Left lobe of liver (tissue), 2 donors: ENCODE measurements at places on chromosomes 4 and X.

DNA sequence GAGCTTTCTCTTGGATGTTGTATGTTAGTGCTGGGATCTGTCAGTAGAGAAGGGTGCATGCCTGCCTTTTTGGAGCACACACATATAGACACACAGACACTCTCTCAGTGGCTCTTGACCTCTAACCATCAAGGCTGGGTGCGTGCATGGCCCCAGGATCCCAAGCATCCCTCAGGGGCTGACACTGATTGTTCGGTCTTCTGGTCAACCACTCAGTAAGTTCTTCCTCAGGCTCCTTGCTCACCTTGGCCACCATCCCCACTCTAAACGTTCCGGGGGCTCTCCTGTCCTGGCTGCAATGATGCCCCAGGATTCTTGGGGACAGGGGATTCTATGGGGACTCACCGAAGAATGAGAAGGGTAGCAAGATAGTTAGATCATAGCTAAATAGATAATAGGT lies 179.6 kb downstream of the SHOX start:
- no peak for DNase-seq

- DNase-seq, result no peak
Observed at GRCh38 chr4:154304679-154305078, 186.9 kb downstream of the DCHS2 start.

DNA sequence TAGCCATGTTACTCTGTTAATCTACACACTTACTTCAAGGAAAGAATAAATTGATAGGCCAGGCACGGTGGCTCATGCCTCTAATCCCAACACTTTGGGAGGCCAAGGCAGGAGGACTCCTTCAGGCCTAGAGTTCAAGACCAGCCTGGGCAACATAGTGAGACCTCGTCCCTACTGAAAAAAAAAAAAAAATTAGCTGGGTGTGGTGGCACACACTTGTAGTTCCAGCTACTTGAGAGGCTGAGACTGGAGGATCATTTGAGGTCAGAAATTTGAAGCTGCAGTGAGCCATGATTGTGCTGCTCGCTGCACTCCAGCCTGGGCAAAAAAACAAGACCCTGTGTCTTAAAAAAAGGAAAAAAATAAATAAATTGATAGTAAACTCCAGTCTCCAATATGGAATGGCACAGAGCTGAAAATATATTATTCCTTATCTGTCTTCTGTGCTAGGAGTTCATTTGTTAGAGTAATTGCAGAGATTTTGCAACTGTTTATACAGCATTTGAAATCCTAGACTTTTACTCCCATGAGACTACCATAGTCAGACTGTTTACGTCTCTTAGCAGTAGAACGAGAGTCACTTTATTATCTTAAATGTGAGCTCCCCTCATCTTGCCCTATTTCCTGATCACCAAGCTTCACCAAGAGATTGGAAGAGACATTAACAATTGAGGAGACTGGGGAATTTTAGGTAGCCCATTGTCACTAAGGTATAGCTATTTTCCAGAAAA lies 18.8 kb upstream of the TMEM131L start:
- no peak for DNase-seq

DNA sequence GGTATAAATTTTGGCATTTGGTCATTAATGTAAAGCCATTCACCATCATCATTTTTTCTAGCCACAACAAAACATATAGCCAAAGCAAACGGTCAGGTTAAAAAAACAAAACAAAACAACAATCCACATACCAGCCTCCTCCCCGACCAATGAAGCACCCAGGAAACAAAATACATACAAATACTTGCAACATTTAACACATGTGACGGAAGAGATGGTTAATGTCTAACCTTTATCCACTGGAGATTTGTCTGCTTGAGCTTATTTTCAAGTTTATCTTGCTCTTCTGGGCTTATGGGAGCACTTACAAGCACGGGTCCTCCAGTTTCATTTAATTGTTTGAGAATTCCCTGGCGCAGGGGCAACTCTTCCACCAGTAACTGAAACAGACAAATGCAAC lies 857.5 kb upstream of the FTHL17 start:
- DNase-seq, result no peak

DNA sequence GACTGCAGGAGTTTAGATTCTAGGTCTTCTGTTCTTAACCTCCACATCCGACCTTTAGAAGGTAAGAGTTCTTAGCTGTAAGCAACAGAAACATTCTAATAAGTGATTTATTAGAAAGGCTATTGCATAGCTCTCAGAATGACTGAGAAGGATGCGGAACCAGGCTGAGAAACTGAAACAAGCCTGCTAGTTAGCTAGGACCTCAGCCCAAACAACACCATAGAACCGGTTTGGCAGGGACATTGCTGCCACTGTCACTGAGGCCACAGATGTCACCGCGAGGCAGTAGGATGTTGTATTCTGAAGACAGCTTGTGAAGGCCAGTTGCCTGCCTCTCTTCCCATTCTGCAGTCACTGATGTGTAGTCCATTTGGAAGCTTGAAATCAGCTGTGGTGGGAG lies 160.0 kb upstream of the ARX start:
- no peak for DNase-seq

DNA sequence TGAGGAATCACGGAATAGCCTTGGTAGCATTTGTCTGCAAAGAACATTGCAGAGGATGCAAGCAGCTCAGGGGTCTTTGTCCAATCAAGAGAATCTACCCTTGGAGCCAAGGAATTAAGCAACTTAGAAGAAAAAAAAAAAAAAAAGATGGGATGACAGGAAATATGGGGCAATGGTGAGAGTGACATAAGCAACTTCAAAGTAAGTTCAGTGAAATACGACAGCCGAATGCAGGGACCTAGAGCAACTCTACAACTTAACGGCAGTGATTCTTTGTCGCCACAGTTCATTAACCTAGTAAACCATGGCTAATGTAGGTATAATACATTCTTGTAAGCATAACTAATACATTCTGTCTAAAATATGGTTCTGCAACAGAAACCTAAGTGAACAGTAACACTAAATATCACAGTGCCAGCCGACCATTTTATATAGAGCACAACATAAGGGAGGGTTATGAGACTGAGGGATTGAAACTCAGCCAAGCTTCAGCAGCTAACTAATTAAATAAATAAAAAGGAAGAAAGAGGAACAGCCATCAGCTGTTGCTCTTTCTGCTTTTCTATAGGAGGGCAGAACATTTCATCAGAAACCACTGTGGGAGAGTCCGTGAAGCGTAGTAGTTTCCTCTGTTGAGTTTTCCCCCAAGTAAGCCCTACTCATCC lies 74.7 kb downstream of the PPARGC1A start:
- no peak for DNase-seq

DNA sequence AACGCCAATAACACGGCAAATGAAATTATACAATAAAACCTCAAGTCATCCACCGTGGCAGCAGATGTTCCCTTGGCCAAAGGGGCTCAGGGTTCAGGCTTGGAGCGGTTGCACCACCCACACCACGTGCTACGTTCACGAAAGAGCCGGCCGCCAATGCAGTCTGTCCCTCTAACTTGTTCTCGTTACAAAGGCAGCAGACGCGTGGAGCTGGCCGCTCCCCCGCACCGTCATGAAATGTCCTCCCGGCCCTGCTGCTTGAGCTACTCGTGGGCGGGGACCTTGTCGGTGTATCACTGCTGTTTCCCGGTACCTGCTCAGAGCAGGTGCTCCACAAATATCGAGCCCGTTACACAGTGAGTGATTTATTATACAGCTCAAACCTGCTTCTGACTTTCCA lies 36.4 kb upstream of the MAN2B2 start:
- no peak for DNase-seq

- no peak for DNase-seq
Observed at GRCh38 chr4:87895964-87896621, 63.3 kb downstream of the MEPE start.

DNA sequence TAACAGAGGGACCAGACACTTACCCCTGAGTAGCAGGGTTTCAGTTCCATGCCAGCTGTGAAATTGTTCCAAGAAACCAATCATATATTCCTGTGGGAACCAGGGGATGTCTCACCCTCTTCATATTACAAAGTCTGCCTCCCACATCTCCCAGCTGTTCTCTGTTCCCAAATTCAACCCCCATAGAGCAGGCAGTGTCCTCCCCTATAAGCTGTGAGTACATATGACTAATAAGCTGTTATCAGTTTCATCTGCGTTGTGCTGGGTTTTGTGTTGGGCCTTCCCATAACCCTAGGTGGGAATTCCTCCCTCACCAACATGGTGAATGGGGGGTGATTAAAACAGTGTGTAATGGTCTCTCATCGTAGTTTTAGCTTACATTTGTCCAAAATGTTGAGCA lies 41.0 kb downstream of the CEP44 start:
- no peak for DNase-seq

DNA sequence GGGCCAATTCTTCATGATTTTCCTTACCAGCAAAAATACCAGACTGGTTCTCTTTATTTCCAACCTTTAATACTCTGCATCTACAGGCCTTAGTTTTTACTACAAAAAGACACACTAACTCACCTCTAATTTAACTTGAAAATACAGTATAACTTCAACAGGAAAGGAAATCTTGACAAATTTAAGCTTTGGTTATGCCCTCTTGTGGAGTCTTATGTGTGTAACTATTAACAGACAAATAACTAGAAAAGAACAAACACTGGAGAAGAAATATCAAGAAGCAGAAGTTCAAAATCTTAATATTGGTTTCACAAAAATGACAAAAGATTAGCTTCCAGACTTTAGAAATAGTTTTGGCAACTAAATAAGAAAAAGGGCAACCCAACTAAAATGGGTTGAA lies 33.0 kb downstream of the PPA2 start:
- DNase-seq, result no peak

- no peak for DNase-seq
Observed at GRCh38 chrX:71454222-71454621, 78.7 kb upstream of the OGT start.

DNA sequence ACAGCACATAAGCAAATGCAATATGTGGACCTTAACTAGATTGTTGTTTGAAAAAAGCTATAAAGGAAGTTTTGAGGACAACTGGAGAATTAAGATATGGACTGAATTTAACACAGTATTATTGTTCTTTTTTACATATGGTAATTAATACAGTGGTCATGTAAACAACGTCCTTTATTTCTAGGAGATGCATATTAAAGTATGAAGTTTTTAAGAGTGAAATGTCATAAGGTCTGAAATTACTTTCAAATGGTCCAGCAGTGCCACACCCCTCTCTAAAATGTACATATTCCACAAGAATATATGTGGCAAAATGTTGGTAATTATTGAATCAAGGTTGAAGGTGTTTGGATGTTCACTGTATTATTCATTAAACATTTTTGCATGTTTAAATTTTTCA lies 40.9 kb downstream of the WDFY3 start:
- no peak for DNase-seq

DNA sequence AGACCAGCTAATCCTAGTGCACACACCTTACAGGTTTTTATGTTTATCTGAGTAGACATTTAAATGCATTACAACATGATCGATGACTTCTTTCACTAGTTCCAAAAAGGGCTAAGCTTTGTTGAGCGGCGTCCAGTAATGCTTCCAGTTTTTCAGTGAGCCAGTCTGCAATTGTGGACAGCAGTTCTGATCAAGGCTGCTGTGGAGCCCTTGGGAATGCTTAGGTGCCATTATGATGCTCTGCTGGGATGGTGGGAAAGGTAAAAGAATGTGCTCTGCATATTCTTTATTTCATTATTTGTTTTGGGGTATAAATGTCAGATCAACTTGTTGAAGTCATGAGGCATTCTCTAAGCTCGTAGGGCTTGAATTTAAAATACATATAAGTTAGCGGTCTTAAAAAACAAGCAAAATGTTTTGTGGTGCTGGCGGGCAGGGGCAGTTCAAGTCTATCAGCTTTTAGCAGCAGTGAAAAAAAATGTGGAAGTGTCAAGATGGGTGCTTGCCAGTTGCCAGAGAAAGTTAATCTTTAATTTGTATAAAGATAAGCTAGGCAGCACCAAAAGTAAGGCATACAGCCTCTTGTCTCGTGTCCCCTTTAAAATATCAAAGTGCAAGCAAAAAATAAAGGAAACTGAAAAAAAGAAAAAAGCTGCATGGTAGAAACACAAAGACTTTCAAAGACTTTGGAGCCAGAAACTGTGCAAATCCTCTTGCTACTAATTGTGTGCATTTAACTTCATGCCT lies 5.8 kb downstream of the MID1IP1 start:
- DNase-seq, result no peak

GRCh38 chrX:73963682-73964081 lies 340.3 kb upstream of the ZCCHC13 start:
- peak; percentile 84 for DNase-seq

- DNase-seq, result no peak
Observed at GRCh38 chr4:104763554-104764222, 269.0 kb upstream of the CXXC4 start.

DNA sequence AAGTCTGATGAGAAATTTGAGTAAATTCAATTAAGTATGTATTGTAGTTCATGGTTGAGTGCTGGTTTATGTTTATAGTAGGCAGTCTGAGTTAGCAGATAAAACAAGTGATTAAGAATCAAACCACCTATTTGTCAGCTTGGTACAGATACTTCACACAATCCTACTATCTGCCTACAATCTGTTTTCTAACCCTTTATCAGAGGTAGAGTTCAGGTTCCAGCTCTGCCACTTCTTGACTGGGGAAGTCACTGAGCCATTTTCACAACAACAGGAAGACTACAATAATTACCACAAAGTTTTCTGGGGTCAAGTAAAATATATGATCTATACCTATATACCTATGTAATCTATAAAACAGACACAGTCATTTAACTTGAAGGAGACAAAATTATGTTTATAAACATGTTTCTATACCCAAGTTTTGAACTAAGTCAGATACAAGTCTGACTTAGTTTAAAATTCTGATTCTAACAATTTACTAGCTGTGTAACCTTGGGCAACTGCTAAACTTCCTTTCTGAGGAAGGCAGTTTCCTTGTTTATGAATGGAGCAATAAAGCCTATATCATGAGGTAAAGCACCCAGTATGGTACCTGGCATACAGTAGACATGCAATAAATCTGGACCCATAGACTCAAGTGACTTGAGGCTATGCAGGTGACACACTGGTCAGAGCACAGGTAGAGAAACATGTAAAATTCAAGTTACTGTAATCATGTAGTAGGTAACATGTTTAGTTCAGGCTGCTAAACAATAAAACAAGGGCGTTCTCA lies 37.2 kb upstream of the BDH2 start:
- no peak for DNase-seq

GRCh38 chrX:71532078-71532752 lies 689 bp upstream of the OGT start:
- DNase-seq, result peak; percentile 43

- DNase-seq, result no peak
Observed at GRCh38 chr4:184821242-184821641, 4.5 kb downstream of the ACSL1 start.

GRCh38 chrX:119541188-119541587 lies 24.0 kb downstream of the STEEP1 start:
- no peak for DNase-seq
